ENCODE measurements at places on chromosomes 16 and 17.
A peak's percentile ranks its signal among the peaks of the same experiment; 100 is the strongest.

GRCh38 chr16:9256196-9256595 is 164.8 kb downstream of the HAPSTR1 start:
- peak; percentile 78 for DNase-seq

DNA sequence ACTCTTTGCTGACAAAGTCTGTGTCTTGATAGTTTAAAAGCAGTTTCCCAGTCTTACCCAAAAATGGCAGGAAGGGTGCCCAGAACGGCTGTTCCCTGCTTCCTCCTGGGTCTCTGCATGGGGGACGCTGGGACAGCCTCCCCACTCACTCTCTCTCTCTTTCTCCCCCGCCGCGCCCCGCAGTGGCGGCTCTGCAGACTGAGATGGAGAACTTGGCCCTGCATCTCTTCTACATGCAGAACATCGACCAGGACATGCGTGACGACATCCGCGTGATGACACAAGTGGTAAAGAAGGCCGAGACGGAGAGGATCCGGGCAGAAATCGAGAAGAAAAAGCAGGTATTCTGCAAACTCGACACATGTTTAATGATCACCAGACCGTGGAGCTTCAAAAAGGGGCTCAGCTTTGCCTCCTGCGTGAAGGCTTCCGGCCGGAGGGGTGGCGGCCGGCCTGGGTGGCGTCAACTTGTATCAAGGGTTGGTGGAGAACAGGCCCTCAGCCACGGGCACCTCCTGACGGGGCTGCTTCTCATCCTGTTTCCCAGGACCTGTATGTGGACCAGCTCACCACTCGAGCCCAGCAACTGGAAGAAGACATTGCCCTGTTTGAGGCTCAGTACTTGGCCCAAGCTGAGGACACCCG is 22.0 kb downstream of the CCDC40 start:
- no peak for DNase-seq

- DNase-seq = no peak
These were observed 33.0 kb downstream of the NTN1 start for GRCh38 chr17:9054126-9054975.

DNA sequence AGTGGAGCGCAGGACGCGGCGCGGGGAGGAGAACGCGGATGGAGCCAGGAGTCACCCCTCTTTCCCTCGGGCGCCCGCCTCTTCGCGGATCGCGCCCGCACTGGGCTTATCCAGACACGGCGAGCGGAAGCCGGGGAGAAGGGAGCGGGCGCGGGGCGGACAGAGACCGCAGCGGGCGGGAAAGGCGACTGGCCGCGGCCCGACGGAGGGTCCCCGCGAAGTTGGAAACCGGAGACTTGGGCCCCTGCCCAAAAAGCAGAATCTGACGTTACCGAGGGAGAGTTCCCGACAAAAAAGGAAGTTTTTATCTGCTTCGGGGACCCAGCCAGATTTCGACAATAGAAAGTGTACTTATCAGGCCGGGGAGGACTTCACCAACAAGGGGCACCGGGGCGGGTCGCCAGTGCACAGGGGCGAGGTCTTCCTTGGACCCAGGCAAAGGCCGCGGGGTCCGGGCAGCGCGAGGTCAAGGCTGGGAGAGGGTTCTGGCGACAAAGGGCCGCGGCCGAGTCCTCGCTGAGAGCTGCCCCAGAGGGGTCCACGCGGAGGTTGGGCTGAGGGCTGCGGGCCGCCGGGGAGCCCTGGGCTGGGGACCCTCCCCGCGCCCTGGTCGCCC is 519 bp downstream of the ST6GALNAC2 start:
- DNase-seq = peak; percentile 32

DNA sequence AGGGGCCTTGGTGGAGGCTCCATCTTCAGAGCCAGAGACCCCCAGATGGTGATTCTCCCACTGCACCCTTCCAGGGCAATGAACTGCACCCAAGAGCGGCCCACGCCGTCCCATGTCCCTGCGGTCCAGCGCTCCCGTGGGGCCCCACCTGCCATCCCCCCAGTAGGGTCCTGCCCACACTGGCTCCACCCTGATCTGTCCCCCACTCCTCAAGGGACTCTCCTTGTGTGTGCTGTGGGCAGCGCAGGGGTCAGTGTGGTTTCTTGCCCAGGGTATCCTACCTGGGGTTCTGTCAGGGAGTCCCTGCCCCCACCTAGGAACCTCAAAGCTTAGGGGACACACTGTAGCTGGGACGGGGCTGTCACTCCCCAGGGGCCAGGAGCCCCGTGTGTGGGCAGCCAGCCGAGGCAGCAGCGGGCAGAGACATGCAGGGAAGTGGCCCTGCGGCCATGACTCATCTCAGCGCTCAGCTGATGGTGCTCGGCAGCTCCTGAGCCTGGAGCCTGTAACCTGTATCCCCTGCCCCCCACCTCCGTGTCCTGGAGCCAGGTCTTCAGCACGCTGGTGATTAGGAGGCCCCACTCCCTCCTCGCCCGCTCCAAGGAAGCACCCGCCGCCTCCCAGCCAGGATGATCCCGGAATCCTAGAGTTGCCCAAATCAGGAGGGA is 35.7 kb upstream of the SSTR5 start:
- DNase-seq = peak; percentile 61

DNA sequence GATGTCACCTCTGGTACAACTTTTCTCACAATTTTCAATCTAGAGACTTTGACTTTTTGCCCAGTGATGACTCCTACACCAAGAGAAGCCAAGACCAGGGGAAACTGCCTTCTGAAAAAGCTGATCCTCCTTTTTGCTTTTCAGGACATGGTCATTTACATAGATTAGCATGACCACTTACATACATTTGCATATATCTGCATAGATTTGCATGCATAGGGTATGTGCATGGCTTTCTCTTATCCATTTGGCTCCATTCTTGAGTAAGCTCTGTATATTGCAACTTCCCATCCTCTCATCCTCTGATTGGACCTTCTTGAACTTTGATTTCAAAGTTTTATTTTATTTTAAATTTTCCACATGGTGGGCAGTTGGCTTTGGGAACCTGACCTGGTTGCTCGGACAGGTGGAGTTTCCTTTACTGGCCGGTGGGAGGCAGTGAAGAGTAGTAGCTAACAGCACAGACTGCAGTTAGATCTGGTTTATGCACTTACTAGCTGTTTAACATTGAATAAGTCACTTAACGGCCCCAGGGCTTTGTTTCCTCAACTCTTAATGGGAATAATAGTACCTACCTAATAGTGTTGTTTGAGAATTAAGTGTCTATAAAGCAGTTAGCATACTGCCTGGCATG is 92.9 kb downstream of the GPR139 start:
- DNase-seq = no peak

DNA sequence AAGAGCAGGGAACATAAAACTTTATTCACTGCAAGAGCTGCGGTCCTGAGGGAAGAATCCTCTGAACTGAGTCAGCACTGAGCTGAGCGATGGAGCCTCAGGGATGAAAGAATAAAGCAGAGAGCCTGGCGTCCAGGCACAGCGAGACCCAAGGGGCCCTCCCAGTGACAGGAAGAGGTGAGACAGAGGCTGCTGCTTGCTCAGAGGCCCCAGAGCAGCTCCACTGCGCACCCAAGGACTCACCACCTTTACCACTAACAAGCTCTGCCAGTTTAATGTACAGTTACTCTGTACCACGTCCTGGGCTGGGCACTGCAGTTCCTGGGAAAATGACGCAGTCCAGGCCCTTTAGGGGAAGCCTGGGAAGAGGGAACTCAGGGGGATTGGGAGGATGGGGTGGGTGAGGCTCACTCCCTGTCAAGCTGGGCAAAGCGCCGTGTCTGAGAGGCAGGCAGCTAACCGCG is 5.6 kb downstream of the GFAP start:
- no peak for DNase-seq

GRCh38 chr17:76994237-76994637 is 126.0 kb downstream of the MGAT5B start:
- DNase-seq = no peak
